Chondrocyte (in vitro differentiated cells): ENCODE measurements at places on chromosomes 13 and 19.

- DNase-seq = no peak
Observed at GRCh38 chr13:97318532-97318931, 96.4 kb downstream of the MBNL2 start.

GRCh38 chr19:858868-859843, at the start of gene CFD:
CFD (plus strand) TSS chr19:859664; CDS start chr19:859690, 26 bp downstream.
- no peak for DNase-seq

GRCh38 chr13:45897562-45897961, 46.0 kb upstream of the SIAH3 start:
- no peak for DNase-seq

- DNase-seq = no peak
Observed at GRCh38 chr13:109584844-109585361, 201.5 kb downstream of the IRS2 start.

- DNase-seq = no peak
Observed at GRCh38 chr13:36891752-36892151, 28.3 kb downstream of the SMAD9 start.

DNA sequence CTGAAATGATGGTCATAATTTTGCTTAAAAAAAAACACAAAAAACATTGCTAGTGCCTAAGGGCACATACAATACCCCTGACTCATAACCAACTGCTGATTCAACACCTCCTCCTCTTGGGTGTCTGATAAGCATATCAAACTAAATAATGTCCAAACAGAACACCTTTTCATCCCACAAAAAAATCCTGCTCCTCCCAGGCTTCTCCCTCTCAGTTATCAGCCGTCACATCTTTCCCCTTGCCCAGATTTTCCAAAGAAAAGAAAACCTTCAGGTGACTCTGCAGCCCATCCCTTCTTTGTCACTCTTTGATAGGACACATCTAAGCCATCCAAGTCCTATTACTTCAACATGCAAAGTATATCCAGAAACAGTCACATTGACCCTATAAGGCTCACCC, 46.9 kb downstream of the ABCC4 start:
- no peak for DNase-seq

DNA sequence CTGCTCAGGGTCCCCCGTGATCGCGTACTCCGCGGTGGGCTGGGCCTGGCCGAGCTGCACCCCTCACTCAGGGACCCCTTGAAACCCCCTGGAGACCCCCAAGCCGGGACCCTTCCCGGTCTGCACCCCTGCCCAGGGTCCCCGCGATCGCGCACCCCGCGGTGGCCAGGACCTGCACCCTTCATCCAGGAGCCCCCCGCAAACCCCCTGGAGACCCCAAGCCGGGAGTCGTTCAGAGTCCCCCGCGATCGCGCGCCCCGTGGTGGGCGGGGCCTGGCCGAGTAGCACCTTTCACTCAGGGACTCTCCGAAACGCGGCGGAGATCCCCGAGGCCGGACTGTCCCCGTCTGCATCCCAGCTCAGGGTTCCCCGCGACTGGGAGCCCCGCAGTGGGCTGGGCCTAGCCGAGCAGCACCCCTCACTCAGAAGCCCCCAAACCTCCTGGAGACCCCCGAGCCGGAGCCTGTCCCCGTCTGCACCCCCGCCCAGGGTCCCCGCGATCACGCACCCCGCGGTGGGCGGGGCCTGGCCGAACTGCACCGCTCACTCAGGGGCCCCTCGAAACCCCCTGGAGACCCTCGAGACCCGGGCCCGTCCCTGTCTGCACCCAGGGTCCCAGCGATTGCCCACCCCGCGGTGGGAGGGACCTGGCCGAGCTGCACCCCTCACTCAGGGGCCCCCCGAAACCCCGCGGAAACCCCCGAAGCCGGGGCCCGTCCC, 748 bp downstream of the LMNB2 start:
- DNase-seq = peak; percentile 89

DNA sequence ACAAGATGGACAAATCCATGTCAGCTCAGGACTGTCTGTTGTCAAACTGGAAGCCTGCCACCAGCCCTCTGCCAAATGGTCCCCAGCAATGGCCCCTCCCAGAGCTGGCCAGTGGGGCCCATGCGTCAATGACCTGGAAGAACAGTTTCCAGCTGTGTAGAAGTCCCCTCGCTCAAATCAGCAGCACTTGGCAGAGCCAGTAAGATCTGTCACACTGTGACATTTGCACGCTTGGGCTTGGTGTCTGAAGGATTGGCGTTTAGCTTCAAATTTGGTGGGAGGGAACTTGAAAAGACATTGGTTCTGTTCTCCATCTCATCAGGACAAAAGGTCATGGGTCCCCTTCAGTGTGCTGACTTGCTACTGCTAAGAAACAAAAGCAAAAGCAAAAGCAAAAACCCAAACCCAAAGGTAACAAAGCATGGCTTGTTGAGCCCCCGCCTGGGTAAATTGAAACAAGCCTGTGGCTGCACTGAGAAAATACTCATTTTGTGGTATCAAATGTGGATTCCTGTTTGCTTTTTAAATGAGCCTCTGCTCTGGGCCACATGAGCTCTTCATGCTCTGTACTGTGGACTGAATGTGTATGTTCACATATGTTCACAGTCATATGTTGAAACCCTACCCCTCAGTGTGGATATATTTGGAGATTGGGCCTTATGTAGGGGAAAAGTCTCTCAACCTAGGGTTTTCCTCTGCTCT, 253.6 kb upstream of the MAB21L1 start:
- DNase-seq = no peak

DNA sequence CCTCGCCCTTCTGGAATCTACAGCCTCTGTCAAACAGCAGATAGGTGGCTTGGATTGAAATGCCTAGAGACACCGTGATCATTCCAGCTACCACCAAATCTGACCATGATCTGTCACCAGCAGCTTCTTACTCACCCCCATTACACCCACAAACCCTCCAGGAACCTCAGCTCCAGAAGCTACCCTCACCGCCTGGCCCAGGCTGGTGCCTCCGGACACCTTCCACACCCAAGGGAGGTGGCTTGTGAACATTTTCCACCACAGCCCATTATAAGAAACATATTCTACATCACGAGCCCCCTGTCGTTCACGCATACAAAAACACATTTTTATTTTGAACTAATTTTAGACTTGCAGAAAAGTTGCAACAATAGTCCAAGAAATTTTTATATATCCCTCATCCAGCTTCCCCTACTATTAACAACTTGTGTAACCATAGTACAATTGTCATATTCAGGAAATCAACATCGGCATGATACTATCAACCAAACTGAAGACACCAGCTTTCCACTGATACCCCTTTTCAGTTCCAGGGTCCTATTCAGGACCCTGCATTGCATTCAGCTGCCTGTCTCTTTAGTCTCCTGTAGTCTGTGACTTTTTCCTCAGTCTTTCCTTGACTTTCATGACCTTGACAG, 15.4 kb upstream of the UBE2L5 start:
- no peak for DNase-seq

GRCh38 chr19:29771708-29772414, 39.9 kb upstream of the CCNE1 start:
- no peak for DNase-seq

DNA sequence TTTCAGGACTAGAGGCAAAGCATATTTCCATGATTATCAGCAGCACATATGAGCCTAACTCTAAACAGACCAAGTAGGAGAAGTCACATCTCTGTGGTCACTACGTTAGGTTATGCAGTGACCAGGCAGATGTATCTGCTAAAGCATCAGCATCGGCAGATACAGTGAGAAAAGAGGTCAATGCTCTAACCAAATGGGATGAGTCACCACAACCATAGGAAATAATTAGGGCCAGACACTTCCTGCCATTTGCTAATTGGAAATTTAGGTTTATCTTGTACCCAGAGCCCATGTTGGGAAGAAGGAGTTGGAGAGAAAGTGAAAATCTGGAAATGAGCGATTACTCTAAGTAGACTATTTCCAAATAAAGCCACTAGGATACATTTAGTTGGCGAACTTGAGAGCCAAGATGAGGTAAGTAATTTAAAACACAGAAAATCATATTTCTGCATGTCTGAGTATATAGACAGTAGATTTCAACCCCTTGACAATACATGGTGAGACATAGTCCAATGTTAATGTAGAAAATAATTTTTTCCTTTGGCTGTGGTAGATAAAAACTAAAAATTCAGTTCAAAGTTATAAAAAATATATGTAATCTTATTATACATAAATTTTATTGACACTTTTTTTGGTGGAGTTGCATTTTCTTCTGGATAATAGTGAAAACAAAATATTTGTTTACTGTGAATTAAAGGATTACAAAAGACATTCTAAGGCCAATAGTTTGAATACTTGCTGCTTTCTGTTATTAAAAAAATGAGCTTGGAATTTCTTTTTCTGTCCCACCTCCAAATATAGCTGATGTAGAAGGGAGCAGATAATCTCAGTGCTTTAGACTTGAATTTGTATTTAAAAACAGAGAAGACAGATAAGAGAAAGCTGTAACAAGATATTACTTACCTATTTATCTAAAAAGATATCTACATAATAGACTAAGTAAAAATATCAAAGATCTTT, 104.4 kb upstream of the CSNK1A1L start:
- no peak for DNase-seq

- no peak for DNase-seq
Observed at GRCh38 chr19:44741841-44742329, 6.6 kb upstream of the BCL3 start.

DNA sequence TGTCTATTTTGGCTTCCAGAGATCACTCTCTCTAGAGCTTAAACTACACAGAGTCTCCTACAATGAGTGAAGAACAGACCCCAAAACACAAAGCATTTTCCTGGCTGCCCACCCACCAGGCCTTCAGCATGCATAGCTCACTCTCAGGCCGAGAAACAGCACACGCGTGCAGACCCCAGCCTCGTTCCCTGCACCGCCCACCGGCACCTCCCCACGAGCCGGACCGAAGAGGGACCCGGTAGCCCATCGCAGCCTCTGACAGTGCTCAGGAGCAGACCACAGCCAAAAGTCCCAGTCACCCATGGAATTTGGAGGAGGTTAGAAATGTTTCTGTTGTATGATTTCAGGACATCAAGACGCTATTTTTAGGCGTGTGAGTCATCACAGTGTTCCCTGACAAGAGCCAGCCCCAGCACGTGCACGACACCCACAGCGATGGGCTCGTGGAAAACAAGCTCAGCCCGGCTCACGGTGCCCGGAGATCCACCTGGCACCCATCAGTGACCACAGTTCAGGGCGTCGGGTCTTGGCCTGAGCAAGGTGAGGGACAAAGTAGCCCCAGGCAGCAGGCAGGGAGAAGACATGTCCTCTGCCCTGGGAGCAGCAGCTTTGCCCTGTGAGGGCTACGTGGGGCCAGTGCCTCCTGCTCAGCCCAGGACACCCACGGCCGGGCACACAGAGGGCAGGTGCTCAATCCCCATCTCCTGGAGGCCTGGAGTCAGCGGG, 50.1 kb upstream of the SPACA7 start:
- DNase-seq = no peak

- no peak for DNase-seq
Observed at GRCh38 chr13:77828799-77829198, 89.8 kb downstream of the EDNRB start.

DNA sequence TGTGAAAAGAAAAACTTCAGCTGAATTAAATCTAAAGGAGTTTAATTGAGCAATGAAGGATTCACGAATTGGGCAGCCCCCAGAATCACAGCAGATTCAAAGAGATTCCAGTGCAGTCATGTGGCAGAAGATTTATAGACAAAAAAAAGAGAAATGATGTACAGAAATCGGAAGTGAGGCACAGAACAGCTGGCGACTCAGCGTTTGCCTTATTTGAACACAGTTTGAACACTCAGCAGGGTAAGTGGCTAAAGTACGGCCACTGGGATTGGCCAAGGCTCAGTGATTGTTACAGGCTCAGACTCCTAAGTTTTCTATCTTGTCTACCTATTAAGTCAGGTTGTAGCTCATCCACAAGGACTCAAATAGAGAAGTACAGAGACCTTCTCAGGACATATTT, 11.6 kb upstream of the CFAP97D2 start:
- DNase-seq = no peak

- DNase-seq = no peak
Observed at GRCh38 chr13:113836768-113837559, 26.9 kb downstream of the GAS6 start.

DNA sequence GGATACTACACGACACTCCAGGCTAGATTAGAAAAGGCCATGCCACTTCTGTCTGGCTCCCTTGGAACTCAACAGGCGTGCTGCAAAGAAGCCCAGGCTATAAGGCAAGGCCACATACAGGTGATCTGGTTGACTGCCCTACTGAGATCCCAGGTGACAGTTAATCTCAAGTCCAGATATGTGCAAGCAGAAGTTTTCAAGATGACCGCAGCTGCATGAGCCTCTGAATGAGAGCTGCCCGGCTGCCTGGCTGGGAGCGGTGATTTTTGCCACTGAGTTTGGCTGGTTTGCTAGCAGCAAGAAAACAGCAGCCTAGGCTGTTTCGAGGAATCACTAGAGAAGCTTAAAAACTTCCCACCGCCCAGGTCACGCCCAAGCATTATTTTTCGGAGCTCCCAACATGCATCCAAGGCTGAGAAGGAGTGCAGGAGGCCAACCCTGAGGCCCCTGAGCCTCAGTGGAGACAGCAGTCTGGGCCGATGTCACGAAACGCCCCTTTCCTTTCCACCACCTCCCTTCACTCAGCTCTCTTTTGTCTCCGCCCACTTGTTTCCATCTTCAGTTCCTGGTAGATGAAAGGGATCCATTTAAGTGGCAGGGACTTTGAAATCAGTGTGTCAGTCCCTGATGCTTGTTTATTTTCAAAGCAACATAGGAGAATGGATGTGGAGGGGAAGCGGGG, 14.0 kb upstream of the URI1 start:
- DNase-seq = no peak

DNA sequence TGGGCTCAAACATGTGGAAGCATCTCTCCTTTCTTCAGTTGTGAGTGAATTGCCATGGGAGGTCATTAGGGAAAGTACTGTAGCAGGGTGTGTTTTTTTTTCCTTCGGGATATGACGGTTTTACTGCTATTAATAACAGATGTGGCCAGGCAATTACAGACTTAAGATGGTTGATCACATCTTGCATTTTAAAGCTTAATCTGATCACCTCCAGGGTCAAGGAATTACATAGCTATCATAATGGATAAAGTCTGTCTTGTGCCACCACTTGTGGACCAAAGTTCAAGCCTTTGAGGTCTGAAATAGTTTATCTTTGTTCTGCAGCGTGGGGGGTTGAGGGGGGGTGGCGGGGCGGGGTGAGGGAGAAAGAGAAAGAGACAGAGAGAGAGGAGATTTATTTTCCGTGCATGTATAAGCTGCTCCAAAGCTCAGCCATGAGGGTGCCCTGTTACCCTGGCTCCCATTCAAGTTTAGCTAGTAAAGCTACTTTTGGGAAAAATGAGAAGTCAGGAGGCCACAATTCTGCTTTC, 5.5 kb upstream of the SERP2 start:
- no peak for DNase-seq

DNA sequence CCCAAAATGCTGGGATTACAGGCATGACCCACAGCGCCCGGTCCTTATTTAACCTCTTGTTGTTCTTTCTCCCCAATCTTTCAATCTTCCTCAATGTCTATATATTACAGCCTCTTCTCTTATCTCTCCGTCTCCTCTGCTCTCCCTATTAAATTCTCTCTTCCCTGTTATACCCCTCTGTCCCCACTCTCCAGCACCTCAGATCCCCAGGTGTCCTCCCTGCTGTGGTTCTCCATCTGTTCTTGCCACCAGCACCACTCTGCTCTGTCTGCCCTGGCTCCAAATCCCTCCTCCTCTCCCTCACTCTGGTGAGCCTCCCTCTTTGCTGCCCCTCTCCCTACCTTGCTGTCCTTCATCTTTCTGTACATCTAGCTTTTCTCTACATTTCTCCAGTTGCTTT, 1.1 kb downstream of the ZNF600 start:
- no peak for DNase-seq

- no peak for DNase-seq
Observed at GRCh38 chr13:70812481-70812880, 704.2 kb upstream of the KLHL1 start.

GRCh38 chr13:28723806-28724205, 5.0 kb upstream of the SLC46A3 start:
- no peak for DNase-seq

- DNase-seq = no peak
Observed at GRCh38 chr13:68727798-68728197, 1379.8 kb upstream of the ATXN8OS start.
